ENCODE measurements at places on chromosomes 2 and 18.
A peak's percentile ranks its signal among the peaks of the same experiment; 100 is the strongest.

DNA sequence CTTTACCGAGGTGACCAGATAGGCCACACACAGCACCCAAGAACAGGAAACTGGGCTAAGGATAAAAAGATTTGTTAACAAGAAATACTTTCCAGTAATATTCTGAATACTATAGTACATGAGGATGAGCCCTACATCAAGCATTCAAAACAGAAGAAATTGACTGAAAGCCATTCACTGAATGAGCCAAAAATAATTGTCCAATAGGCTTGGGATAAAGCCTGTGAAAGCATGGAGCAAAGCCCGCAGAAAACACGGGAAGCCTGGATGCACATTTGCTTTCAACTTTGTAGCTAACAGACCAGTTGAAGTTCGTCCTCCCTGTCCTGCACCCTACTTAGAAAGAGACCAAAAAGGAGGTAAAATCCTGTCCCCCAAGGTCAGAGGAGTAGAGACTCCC is 56.3 kb downstream of the DIPK1C start:
- DNase-seq, result no peak

DNA sequence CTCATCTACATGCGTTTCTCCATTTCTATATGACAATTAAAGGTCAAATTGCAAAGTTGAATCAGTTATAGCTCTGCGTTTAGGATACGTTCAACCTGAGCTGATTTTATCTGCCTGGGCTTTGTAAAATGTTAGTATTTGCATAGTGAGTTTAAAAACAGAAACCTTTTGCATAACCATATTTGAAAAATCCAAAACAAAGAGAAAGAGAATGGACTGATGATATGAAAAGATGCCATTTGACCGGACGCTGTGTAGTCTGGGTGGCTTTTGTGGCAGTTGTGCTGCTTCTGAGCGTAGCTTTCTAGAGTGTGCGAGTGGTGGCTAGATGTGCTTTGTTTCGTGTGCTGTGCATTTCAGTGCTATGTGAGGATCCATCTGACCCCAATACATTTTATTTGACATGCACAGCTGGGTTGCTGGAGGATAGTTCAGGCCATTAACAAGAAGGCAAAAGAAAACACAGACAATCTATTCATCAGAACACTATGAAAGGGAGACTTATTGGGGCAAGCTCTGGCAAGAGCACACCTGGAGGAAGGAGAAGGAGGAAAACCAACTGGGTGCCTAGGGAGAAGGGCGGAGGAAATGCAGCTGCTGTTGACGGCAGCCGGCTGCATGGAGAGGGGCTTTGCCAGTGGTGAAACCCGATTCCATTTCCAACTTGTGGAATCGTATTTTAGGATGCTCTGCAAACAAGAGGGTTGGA is 126.8 kb downstream of the ACOXL start:
- DNase-seq, result no peak

GRCh38 chr2:49935449-49935848 is 781.1 kb upstream of the FSHR start:
- no peak for DNase-seq

- DNase-seq, result peak; percentile 19
Observed at GRCh38 chr2:204665207-204665606, 119.9 kb downstream of the PARD3B start.

- DNase-seq, result no peak
Observed at GRCh38 chr2:118654945-118655344, 192.5 kb downstream of the EN1 start.

GRCh38 chr2:85956646-85957039 is 67.9 kb upstream of the ST3GAL5 start:
- no peak for DNase-seq

DNA sequence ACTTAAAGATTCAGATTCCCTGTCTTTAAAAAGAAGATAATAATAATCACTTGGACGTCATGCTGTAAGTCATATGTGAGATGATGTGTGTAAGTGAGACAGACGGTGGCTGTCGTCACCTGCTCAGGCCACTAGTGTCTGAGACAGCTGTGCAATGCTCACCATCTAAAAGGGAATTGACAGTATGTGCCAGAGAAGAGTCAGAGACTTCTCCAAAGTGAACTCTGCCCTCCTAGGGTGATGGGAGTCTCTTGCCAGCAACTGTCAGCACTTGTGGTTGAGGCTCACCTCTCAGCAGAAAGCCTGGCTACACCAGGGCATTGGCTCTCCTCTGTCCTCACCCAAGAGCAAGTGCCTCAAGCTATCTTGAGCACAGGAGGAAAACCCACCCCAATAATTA is 131.6 kb upstream of the DNAJC10 start:
- no peak for DNase-seq

GRCh38 chr2:104854498-104855220 is 744 bp downstream of the POU3F3 start:
- DNase-seq, result no peak

DNA sequence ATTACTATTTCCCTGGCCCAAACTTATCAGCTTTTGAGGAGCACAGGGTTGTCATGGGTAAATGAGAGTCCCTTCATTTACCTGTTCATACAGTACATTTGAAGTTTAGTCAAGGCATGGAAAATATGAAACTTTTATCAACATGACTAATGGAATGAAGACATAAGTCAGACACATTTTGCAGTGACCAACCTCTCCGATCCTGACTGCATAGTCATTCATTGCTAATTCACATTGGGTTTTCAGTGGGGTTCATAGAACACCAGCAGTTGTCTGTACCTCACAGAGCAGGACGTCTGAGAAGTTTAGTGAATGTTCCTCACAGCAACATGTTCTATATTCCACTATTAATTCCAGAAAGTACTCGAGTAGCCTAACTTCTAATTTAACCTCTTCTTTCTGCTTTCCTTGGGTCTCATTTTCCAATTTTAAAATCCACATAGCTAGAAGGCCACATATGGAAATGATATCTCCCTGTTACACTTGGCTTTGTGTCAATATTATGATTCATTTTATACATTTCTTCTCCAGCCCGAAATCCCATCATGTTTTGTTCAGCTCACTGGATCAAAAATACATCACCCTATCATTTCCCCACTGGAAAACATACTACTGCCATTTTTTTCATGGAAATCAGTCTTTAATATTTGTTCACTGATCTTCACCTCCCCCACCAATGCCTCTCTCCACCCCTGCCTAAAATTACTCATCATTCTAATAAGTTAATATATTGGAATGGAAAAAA is 65.9 kb downstream of the CDH20 start:
- DNase-seq, result no peak

GRCh38 chr2:239394346-239394945 is 6.4 kb downstream of the HDAC4 start:
- DNase-seq, result no peak

- DNase-seq, result no peak
Observed at GRCh38 chr2:85091838-85092237, 41.4 kb upstream of the TCF7L1 start.

- peak; percentile 54 for DNase-seq
Observed at GRCh38 chr2:205685314-205686055, 3.2 kb downstream of the NRP2 start.

GRCh38 chr18:46411867-46412690 is 244.9 kb downstream of the LOXHD1 start:
- peak; percentile 45 for DNase-seq

DNA sequence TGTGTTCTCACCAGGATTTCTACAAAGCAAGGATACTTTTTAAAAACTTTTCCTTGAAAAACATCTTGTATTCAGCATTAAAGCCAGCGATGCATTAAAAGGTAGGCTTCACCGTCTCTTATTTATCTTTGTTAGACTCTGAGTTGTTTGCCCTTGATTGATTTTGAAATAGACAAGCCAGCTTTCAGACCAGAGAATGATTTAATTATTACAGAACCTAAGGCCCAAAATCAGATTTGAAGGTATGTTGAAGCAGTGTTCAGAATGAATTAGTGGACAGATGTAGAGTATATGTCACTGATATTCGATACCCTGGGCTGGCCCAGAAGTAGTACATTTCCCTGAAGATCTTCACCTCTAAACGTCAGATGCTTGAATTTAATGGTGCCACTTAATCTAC is 136.4 kb downstream of the THSD7B start:
- DNase-seq, result no peak

GRCh38 chr2:25544445-25544844 is 128.9 kb downstream of the DTNB start:
- DNase-seq, result no peak

GRCh38 chr18:6315517-6316331 is 99.0 kb downstream of the L3MBTL4 start:
- DNase-seq, result no peak

- DNase-seq, result no peak
Observed at GRCh38 chr2:133657591-133657990, 89.3 kb upstream of the NCKAP5 start.

- no peak for DNase-seq
Observed at GRCh38 chr18:79117385-79117784, 48.2 kb downstream of the ATP9B start.

DNA sequence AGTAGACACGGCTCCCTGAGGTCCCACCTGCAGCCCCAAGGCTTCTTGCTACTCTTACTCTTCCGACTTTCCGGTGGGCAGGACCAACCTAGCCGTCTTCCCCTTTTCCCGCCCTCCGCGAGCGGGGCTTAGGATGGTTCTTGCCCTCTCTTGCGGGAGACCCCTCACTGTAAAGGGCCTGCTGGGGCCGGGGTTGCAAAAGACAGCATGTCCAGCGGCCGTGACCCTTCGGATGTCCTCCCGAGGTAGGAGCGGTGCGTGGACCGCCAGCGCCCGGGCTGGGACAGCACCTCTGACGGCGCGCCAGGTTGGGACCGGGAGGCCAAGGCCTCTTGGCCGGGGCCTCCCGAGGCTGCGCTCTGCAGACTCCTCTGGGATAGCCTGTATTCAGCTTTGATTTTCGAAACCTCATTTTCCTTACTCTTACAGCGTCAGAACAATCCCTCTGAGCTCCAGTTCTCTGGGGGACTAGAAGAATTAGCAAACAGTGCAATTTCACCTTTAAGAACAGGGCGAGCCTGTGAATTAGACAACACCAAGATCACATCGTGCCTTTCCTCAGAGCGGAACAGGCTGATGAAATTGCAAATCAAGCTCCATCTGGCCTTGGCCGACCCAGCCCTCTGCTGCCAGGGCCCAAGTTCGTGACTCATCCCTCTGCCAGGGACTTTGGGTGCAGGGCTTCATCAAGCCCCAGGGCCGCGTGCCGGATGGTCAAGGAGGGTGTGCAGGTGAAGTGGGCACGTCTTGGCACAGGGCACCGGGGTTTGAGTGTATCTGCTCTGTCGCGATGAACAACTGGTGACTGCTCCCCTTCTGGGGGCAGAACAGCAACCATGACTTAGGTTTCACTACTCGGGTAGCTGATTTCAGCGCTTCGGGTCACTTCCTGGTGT is 777 bp downstream of the MOCOS start:
- DNase-seq, result peak; percentile 41

Data from iPS-NIHi11 (cell line).